ENCODE measurements at places on chromosomes 2 and 18. TPM values are rescaled to one million over a fixed set of nuclear protein-coding genes. Genes with fewer than 3 reads are reported as not detected.
A peak's percentile ranks its signal among the peaks of the same experiment; 100 is the strongest.

DYNAP gene
- not detected for polyA plus RNA-seq

KCNE4 gene
- 4.7 TPM for polyA plus RNA-seq

DNA sequence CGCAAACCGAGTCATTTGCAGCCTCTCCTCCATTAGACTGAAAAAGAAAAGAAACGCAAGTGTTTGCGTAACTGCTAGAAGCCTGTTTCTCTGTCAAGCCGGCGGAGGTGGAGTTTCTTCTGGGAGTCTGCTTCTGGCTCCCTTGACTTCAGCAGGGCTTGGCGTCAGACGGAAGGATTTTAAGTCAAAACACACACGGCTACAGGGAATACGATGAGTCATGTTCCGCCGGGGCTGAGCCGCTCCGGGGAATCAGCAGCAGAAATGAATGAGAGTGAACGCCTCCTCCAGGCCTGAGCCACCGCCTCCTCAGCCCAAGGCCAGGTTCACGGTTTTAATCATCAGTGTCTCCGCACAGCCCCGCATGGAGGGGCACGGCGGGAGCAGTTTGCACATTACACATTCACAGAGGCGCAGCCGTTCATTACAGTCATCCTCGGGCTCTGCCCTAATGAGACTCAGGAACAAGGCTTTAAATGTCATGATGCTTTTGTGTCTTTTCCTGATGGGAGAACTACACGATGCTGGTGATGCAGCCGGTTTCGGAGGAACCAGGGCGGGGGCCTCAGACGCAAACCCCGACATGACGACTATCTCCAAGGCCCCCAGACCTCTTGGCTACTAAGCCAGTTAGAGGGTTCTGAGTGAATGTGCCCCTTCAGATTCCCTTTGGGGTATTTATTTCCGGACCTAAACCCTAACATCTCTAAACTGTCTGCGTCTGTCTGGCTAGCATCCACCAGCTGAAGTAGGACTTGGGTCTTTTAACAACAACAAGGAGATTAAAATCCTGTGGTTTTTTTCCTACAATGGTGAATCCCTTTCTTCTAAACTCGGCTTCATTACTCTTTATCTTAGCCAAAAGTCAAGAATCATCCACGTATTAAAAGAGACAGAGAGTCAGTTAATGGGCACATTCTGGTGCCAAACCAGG, 11.1 kb upstream of the SCG2 start:
- peak; percentile 91 for DNase-seq

SLC19A3 gene
- polyA plus RNA-seq: 1.4 TPM

DNA sequence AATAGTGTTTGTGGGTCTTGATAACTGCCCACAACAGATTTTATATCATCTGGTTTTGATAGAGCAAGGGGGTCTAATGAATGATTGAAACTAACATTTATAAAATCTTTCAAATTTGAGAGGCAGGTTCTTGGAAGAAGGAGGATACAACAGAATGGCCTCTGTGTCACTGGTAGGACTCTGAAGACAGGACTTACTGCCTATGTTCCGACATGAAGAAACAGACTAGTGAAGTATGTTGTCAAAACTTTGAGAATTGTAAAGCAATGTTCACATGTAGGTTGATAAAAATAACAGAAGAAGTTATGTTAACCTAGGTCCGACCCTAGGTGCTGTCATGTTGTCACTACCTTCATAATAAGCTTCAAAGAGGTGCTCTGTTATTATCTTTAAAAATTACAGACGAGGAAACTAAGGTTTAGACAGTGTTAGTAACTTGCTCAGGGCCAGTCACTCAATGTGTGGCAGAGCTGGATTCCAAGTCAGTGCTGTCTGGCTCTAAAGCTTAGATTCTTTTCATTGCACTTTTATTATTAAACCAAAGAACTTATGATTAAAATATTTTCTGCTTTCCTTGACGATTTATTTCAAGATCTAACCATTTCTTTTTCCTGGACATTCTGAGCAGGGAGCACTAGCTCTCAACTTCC, 146.2 kb downstream of the RPIA start:
- DNase-seq: no peak

DYNC1I2 gene
- polyA plus RNA-seq: 106 TPM

GRCh38 chr18:70456376-70456775, 167.5 kb downstream of the SOCS6 start:
- DNase-seq: no peak

- no peak for DNase-seq
These were observed 34.3 kb downstream of the ADD2 start for GRCh38 chr2:70733646-70734180.

- DNase-seq: peak; percentile 13
These were observed 351.9 kb upstream of the ID2 start for GRCh38 chr2:8329660-8330622.

IL18R1 gene
- polyA plus RNA-seq: 0.40 TPM

DNA sequence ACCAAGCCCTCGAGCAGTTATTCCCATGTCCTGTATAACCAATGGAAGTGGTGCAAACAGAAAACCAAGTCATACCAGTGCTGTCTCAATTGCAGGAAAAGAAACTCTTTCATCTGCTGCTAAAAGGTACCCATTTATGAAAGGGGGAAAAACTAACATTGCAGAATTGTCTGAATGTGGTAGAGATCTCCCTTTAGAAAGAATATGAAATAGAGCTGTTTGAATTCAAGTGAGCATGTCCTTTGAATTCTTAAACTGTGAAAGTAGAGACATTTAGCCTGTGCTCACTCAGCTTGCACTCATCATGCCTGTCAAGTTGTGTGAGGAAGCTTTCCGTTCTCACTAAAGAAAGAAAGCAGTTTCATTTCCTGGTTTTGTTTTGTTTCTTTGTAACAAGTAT, 87.4 kb downstream of the EML4 start:
- DNase-seq: no peak

GRCh38 chr2:81645745-81646301, 1341.3 kb upstream of the LRRTM1 start:
- no peak for DNase-seq

DNA sequence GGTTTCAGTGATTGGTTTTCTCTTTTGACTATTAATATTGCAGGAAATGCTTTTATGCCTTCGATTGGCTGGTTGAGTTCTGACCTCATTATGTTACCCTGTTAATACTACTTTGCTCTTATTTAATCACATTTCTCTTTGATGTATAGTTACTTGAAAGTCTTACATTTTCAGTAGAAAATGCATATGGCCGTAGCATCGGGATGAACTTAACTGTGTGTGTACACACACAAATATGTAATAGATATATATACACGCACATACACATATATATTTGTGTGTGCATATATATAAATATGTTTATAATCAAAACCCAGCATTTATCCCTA, 1.6 kb downstream of the EPC2 start:
- no peak for DNase-seq

DNA sequence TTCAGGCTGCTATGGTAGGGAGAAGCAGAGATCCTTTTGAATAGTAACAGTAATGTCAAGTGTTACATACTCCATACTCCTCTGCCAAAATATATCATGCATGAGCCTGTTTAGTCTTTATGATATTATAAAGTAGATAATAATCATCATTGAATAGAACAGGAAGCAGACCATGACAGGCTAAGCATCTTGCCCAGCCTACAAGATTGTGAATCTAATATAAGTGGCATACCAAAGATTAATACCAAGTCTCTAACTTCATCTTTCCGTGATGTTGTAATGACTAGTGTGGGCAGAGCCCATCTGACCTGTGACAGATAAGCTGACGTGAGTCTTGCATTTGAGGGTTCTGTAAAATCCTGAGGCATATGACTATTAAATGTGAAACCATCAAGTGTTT, 13.1 kb downstream of the NDUFB3 start:
- DNase-seq: no peak

DNA sequence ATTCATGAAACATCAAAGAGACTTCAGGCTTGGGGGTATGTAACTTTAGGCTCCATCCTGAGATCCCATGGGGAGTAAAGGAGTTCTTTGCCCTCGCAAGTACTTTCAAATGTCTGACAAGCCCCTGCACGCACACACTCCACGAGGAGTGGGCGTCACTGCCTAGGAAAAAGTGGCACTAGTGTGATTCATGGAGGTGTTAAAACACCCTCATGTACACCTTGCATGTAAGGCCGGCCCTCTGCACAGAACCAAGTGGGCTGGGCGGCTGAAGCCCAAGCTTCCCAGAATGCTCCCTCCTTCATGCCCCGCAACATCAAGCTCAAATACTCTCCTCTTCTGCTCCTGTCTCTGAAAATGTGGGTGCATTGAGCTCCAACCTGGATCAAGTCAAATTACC, 7.8 kb downstream of the HS1BP3 start:
- DNase-seq: no peak

- DNase-seq: no peak
These were observed 268.5 kb upstream of the HDAC4 start for GRCh38 chr2:239669181-239669898.

GRCh38 chr18:47888156-47888555, 42.3 kb downstream of the SMAD2 start:
- DNase-seq: no peak

- DNase-seq: no peak
These were observed 806.3 kb upstream of the GCFC2 start for GRCh38 chr2:76516861-76517573.

GRCh38 chr2:134760385-134760784, 41.6 kb upstream of the TMEM163 start:
- DNase-seq: no peak

MFSD2B gene
- polyA plus RNA-seq: 2.7 TPM

DNA sequence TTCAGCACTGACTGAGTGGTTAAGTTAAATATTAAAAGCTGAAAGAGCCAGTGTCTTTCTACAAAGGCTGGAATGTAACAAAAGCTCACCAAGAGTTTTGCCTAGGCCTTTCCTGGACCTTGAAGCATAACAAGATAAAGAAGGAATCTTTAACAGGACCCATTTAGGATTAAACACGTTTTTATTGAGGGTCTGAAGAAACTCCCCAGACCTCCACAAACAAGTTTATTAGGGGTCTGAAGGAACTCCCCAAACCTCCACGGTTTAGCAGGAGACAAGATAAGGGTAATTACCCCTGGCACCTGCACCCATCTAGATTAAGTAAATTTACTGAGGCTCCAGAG, 104.0 kb downstream of the ACAA2 start:
- no peak for DNase-seq

GRCh38 chr18:35155398-35156117, 85.3 kb upstream of the ZNF397 start:
- peak; percentile 37 for DNase-seq

ZNF521 gene
- polyA plus RNA-seq: 48.7 TPM

DNA sequence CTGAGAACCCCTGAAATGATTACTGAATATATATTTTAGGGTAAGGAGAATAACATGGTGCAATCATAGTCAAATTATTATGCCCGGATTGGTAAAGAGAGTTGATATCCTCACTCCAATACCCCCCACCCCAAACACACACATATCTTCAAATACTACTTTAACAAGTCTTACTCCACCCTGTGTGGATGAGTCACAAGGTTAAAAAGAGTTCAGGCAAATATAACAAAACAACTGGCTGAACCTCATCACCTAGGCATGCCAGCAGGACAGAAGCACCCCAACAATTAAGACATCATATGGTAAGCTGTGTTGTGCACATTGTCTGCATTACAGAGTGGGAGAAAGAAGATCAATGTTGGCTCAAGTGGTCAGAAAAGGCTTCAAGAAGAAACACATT, 857.4 kb downstream of the TDRD15 start:
- no peak for DNase-seq

ACAA2 gene
- polyA plus RNA-seq: 66.9 TPM

DNA sequence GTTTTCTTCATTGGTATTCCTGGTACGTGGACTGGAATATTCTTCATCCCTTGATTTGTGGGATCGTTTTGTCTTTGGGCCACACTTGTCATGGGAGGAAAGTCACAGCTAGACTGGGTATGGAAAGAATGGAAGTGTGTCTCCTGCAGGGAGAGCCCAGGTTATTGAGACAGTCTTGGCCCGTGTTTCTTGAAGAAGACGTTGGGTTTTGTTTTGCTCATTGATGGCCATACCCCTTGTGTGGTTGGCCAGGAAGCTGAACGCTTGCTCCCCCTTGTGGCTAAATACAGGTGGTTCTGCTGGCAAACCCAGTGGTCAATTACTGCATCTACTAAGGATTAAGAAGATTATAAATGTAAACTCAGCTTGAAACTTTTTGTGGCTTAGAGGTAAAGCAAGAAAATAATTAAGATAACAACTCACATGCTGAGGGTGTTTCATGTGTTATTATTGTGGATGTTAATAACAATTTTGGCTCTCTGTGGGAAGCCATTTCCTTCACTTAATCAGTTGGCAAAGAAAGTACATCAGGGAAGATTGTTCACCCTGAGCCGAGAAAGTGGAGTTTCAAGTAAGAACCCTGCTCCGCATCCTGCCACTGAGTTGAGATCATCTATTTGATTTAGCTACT, 91.8 kb downstream of the NEDD4L start:
- DNase-seq: peak; percentile 46

- DNase-seq: peak; percentile 86
These were observed 259.0 kb downstream of the LRATD1 start for GRCh38 chr2:14891546-14891945.

SPR gene
- polyA plus RNA-seq: 4.1 TPM

INHBB gene
- 0.38 TPM for polyA plus RNA-seq

GRCh38 chr2:181164699-181165098, 184.3 kb downstream of the UBE2E3 start:
- no peak for DNase-seq

DNA sequence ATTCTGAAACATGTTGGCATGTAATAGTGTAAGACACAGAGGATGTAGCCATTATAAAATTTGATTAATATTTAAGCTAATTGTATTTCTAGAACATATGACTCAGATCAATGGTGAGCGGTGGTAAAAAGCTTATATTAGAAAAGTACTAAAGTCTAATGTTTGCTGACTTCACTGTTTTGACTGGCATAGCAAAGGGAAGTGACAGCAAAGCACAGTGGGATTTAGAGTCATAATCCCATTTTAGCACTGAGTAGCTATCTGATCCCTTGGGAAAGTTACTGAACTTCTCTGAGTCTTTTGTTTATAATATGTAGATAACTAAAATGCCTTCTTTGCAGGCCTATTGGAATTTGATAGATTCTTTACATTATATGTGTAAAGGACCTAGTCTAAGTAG, 60.4 kb downstream of the KIAA1328 start:
- DNase-seq: no peak

DNA sequence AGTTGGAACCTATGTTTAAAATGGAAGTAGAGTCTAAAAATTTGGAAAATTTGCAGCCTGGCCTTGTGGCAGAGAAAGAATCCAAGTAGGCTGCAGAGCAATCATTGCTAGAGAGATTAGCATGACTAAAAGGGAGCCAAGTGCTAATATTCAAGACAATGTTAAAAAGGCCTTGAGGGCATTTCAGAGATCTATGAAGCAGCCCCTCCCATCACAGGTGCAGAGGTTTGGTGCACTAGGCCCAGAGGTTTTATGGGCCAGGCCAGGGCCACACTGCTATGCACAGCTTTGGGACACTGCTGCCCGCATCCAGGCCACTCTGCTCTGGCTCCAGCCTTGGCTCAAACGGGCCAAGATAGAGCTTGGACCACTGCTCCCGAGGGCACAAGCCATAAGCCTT, 6.7 kb upstream of the IL1A start:
- DNase-seq: no peak

GRCh38 chr2:144458541-144458940, 61.4 kb downstream of the ZEB2 start:
- no peak for DNase-seq

- peak; percentile 80 for DNase-seq
These were observed 9.8 kb upstream of the ZNF397 start for GRCh38 chr18:35231052-35231451.

All from muscle of leg (tissue), 16 donors.